Right atrium auricular region (tissue), 2 donors: ENCODE measurements at places on chromosomes 12 and 14. TPM values are rescaled to one million over a fixed set of nuclear protein-coding genes. Genes with fewer than 3 reads are reported as not detected.
A peak's percentile ranks its signal among the peaks of the same experiment; 100 is the strongest.

DNA sequence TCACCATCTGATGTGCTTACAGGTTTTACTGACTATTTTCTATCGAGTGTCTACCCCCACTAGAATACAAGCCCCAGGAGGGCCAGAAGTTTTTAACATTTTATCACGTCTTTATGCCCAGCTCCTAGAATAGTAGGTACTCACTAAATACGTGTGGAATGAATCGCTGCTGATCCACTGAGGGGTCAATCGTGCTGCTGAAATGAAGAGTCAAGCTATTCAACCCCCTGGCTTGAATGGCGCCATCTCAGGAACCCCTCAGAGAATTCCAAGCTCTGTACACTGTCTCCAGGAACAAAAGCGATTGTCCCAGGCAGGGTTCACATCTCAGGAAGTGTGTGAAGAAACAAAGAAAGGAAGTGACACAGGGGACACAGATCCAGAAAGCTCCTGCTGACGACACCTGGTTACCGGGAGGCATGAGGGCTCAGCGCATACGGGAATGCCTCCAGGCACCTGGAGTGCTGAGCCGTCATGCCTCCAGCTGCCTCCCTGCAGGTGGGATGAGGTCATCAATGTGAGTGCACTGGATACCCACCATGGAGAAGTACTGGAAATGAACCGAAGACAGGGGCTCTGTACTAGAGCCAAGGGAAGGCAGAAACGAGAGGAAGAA, 45.6 kb downstream of the PITPNM2 start:
- no peak for DNase-seq

GRCh38 chr14:93969082-93969828, 7.1 kb downstream of the ASB2 start:
- no peak for DNase-seq

NINJ2 gene
- 5.4 TPM for total RNA-seq

- no peak for DNase-seq
Measured at GRCh38 chr12:10632226-10632625, 18.8 kb upstream of the MAGOHB start.

MSI1 gene
- total RNA-seq = 2.9 TPM

PPHLN1 gene
- 36.6 TPM for total RNA-seq

- no peak for DNase-seq
Measured at GRCh38 chr14:69921052-69921451, 41.8 kb downstream of the SMOC1 start.

WSCD2 gene
- 0.31 TPM for total RNA-seq

DNA sequence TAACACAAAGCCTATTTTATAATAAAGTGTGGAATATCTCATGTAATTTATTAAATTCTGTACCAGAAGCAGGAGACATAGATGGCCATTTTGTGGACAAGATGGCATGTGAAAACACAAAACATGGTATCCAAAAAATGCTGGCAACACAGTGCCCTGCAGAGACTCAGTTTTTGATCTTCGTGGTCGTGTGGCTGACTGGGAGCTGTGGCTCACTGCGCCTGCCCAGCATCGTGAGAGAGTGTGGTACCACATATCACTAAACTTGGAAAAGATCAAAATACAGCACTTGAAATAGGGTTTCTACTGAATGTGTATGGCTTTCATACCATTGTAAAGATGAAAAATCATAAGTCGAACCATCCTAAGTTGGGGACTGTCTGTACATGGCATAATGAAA, 43.0 kb upstream of the MANSC4 start:
- DNase-seq = no peak

DNA sequence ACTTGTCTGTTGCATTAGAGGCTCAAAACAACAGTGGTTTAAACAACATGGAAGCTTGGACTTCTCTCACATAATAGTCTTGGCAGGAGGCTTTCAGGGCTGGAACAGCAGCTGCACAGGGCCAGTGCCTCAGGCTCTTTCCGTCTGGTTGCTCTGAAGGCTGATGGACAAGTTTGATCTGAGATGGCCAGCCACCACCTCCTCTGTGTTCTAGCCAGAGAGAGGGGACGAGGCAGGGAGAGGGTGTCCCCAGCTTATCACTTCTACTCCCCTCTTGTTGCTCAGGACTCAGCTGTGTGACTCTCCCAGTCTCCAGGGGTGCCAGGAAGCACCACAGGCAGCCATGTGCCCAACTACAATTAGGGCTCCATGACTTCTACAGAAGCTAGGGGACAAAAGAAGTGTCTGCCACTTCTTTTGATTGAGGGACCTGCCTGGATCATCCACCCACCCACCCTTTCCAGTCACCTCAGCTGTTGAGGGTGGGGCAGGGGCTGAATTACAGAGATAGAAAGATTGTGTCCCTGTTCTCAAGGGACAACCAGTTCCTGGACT, 46.6 kb downstream of the SMIM41 start:
- DNase-seq = no peak

DNA sequence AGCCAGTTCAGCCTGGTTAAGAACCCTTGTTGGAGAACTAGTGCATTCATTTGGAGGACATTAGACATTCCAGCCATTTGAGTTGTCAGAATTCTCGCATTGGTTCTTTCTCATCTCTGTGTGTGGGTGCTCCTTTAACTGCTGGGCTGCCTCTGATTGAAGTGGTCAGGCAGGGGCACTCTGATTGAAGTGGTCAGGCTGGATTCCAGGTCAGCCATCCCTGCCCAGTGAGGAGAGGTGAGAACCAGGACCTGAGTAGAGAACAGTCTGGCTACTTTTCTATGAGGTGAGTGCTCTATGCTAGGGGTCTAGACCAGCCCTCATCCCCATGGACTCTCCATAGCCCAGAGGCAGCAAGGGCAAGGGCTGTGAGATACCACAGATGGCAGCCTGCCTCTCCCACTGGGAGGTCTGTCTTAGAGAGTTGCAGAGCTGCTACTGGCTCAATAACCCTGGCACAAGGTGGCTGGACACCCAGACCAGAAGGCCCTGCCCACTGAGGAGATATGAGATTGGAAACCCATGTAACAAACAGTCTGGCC, 691.6 kb downstream of the TMTC2 start:
- no peak for DNase-seq

- DNase-seq = peak; percentile 83
Measured at GRCh38 chr12:54370171-54370730, 6.0 kb upstream of the GPR84 start.

DNA sequence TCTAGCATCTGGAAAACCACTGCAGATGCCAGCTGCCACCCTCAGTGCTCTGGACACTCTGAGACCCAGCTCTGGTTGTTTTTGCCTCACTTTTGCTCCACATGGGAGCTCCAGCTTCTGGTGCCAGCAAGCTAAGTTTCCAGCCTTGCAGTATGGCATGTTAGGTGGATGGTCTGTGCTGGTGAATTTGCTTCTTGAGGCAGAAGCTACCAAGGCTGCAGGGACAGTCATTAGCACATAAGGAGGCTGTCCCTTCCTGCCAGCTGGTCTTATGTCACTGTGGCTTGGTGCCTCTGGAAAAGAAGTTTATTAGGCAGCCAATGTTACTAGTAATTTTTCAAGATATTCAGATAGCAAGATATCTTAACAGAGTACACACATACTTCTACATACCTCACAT, 64.2 kb upstream of the CSRP2 start:
- DNase-seq = no peak

DNA sequence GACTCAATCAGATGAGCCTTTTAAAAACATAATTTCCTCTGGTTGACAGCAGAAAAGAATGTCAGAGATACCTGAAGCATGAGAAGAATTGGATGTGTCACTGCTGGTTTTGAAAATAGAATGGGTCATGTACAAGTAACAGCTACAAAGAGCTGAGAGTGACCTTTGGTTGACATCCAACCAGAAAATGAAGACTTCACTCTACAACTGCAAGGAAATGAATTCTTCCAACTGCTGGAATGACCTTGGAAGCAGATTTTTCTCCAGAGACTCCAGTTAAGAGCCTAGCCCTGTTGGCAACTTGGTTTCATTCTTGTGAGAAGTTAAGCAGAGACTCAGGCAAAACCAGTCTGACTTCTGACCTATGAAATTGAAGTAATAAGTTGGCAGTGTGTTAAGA, 505.9 kb downstream of the SLC16A7 start:
- DNase-seq = no peak

KCNMB4 gene
- total RNA-seq = 3.2 TPM

DNA sequence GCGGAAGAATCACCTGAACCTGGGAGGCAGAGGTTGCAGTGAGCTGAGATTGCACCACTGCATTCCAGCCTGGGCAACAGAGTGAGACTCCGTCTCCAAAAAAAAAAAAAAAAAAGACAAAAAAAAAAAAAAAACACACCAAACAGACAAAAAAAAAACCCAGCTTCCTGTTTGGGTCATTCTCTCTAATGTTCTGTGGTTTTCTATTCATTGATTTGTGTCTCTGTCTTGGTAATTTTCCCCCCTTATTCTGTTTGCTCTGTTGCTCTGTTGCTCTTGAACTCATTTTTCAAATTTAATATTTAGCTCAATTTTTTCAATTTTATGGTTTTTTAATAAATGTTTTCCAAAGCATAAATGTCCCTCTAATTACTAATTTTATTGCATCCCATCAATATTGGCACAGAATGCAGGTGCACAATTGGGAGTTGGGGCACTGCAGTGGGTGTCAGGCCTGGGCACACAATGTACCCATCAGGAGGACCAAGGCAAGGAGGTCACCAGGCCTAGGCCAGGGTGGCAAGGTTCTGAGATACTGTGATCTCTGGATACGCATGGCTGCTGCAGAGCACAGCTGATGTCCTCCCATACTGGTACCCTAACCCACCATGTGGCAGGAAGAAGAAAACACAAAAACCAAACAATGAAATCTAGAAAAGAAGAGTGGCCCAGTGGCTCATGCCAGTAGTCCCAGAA, 8.0 kb upstream of the GNPTAB start:
- no peak for DNase-seq

PRPH gene
- total RNA-seq = 0.75 TPM

DNA sequence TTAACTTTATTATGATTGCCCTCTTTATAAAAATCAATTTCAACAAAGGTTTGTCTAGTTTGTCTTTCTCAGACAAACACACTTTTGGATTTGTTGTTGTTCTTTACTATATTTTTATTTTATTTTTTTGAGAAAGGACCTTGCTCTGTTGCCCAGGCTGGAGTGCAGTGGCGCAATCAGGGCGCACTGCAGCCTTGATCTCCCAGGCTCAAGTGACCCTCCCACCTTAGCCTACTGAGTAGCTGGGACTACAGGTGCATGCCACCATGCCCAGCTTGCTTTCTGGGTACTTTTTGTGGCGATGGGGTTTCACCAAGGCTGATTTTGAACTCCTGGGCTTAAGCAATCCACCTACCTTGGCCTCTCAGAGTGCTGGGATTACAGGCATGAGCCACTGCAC, 64.4 kb upstream of the CFL2 start:
- DNase-seq = no peak

DNA sequence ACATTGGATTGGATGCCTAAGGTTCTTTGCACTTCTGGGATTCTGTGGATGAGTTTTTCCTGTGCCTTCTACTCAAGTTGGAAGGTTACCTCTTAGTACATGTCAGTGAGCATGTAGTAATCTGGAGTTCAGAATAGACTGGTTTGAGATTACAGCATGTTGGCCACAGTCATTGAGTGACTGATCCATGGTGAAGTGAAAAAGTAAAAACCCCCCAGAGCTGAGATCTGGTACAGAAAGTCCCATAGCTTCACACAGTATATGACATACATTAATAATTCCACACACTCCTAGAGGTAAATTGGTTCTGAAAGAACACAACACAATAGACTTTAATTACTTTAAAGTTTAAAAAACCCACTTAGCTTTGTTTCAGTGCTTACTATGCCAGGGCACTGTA, 11.9 kb upstream of the CCND2 start:
- no peak for DNase-seq

DNA sequence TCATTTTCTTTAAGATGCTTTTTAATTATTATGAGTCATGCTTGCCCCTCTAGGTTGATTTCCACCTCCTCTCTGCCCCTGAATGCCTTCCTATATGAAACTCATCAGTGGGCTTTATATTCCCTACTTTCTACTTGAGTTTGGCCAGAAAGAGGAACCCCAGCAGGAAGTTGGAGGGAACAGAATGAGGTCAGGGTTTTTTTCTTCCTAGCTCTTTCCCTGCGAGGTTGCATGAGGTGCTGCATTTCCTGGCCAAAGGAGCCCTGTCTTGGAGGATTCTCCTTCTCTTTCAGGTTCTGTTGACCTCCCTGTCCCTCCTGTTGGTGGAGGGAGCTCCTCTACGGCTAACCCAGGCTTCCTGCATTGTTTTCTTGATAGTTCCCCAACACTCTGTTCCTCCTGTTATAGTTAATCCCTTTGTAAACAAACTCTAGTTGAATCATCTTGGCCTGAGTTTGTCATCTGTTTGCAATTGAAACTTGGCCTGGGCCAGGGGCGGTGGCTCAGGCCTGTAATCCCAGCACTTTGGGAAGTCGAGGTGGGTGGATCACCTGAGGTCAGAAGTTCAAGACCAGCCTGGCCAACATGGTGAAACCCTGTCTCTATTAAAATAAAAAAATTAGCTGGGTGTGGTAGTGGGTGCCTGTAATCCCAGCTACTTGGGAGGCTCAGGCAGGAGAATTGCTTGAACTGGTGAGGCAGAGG, 15.3 kb upstream of the SPIC start:
- DNase-seq = no peak

DNA sequence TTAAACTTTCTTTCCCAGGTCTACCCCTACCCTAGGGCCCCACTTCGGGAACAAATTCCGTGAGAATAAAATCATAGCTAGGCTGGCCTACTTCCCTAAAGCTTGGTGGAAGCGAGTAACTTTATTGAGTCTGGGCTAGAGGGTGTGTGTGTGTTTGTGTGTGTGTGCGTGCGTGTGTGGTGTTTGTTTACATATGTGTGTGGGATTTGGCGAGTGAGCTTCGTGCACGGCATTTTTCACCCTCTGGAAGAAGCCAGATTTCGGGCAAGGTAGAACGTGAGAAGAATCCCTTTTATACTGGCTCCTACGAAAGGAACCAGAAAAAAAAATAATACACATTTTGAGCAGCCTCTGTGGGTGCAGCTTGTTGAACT, 7.5 kb upstream of the LHX5 start:
- DNase-seq = no peak

DNA sequence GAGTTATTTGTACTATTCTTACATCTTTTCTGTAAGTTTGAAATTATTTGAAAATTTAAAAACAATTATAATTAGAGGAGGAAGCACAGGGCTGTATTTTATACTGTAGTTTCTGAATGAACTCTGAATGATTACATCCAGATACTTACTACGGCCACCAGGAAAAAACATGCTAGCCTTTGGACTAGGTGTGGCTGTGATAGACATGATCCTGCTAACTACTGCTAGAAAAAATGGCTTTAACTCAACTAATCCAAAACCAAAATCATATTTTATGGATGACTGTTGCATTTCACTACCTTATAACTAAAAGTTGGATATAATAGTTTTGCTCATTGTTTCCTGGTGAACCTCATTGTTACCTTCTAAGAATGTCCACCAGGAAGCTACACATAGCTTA, 15.1 kb upstream of the SLC25A3 start:
- no peak for DNase-seq

DNA sequence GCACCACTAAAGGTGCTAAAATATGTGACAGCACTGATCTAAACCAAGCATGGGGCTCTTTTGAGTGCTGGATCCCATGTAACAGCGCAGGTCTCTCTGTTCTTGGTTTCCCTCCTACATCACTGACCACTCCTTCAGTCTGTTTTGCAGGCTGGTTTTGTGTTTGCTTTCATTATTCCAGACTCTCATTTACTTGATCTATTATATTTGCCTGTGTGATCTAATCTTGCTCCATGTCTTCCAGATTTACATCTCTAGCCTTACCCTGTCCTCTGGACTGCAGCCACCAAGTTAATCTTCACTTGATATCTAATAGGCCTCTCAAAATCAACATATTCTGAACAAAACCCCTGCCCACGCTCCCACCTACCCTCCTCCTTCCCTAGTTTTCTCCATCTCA, 8.6 kb downstream of the GLIPR1 start:
- DNase-seq = no peak

CBLN3 gene
- total RNA-seq = 0.48 TPM

SPX gene
- total RNA-seq = 8.3 TPM
